ENCODE measurements at places on chromosomes 11 and 22.
A peak's percentile ranks its signal among the peaks of the same experiment; 100 is the strongest.

- DNase-seq = no peak
These were observed 3.0 kb upstream of the RRAS2 start for GRCh38 chr11:14361951-14362350.

- no peak for DNase-seq
These were observed 672 bp downstream of the TMEM135 start for GRCh38 chr11:87038235-87038977.

DNA sequence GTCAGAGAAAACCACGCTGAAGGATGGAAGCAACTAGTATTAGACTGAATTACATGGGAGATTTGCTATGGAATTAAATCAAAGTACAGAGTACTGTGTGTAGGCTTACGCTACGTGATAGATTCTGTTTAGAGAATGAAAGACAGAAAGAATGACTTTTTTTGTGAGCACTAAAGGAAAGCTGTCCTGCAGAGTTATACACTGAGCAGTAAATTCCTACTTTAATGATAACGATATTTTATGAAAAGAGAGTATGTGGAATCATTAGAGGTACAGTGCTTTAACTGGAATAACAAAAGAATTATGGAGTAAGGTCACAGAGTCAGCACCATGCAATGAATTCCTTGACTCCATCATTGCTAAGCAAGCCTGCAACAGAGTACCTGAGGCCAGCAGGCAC lies 295.3 kb upstream of the SYN3 start:
- no peak for DNase-seq

DNA sequence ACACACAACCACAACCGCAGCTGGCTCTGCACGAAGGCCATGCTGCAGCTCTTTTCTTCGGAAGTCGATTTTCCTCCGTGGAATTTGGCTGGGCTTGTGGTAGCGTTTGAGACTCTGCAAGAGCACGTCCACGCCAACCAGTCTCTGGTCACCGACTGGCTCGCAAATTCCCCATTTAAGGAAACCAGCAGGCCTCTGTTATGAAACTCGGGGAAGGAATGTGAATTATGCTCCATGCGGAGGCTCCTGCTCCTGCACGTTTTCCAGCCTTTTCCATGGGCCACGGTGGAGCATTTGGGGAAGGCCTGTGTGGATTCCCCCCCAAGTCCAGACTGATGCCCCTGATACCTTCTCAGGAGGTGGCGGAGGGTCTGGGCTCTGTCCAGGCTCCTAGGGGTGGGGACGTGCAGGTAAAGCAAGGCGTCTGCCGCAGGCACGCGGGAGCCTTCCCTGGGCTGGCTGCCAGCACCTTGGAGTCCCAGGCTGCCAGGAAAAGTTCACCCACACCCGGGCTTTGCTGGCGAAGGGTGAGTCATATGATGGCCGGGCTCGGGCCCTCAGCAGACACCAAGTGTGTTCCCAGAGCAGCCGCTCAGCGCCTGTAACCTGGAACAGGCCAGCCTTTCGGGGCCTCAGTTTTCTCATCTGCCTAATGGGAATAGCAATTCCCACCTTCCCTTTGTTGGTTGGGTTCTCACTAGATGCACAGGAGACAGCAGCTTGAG lies 41.9 kb downstream of the LRP5 start:
- DNase-seq = peak; percentile 96

Measured in fibroblast of skin of abdomen (primary cell).